ENCODE measurements at places on chromosomes 2 and 18.

DNA sequence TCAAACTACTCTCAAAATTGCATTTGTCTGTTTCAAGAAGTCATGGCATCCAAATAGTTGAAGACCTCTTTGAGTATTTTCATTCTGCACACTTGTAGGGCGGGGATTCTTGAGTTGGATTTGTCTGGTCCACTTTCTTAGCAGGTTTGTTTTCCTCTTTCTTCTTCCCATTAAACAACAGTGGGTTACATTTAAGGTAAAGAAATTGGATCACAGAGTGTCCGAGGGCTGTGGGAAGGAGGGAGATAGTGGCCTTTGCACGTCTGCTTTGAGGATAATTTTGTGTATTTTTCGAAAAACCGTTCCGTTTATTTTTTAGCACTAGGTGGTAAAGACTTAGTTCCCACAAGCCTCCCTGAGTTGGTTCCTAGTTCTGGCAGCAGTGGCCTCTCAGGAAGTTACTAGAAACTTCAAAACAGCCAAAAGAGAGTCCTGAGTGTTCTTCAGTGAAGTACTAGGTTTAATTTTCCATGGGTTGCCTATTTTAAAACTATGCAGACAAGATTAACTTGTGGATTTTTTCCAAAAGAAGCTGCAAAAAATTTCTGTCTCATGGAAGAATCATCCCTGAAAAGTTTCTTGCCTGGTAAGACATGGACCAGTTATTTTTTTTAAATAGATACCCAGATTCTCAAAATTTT lies 107.9 kb downstream of the CDC42EP3 start:
- DNase-seq = no peak

- DNase-seq = no peak
Observed at GRCh38 chr2:229141424-229142025, 129.6 kb downstream of the PID1 start.

DNA sequence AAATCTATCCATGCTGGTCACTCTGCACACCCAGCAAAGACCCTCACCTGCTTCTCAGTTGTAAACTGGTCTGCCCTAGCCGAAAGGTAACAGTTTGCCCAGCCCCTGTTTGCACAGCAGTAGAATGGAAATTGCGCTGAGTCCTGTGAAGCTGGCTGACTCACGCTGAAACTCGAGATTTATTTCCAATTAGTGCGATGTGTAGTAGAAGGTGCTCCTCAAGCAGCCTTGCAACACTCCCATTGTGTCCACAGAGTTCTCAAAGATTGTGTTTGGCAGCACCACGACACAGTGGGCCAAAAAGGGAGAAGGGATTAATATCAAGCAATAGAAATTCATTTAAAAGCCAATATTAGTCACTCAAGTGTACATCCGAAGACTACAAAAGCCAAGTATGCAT lies 21.7 kb upstream of the APCDD1 start:
- DNase-seq = no peak

GRCh38 chr2:54204476-54204875 lies 51.6 kb downstream of the TSPYL6 start:
- DNase-seq = no peak

DNA sequence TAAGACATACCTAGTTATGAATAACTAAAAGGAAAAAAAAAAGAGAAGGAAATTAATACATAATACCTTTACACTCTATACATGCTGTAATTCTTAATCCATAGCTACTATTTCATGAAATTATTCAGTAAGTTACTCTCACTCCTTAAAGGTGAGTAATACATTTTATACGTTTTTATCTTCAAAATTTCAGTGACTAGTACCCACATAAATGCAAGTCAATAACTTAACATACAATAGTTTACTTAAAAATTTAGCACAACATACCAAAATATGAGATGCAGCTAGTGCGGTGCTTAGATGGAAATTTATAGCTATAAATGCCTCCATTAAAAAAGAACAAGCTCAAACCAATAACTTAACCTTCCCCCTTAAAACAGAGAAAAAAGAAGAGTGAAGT lies 36.0 kb upstream of the DTNB start:
- DNase-seq = no peak

- DNase-seq = no peak
Observed at GRCh38 chr2:218293715-218294429, 1.6 kb upstream of the TMBIM1 start.

- DNase-seq = no peak
Observed at GRCh38 chr2:31386648-31387047, 27.9 kb downstream of the XDH start.

DNA sequence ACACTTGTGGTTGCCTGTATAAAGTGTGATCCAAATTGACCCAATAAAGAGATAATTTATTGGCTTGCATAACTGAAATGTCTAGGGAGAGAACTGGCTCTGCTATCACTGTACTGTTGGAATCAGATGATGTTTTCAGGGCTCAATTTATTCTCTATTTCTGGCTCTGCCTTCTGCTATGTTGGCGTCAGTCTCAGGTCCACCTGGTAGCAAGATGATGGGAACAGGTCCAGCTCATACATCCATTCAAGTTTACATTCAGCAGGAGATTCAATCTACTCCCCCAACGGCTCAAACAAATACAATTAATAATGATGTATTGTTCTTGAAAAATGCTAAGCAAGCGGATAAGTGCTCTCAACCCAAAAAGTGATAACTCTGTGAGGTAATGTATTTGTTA lies 297.7 kb upstream of the SYT4 start:
- DNase-seq = no peak

DNA sequence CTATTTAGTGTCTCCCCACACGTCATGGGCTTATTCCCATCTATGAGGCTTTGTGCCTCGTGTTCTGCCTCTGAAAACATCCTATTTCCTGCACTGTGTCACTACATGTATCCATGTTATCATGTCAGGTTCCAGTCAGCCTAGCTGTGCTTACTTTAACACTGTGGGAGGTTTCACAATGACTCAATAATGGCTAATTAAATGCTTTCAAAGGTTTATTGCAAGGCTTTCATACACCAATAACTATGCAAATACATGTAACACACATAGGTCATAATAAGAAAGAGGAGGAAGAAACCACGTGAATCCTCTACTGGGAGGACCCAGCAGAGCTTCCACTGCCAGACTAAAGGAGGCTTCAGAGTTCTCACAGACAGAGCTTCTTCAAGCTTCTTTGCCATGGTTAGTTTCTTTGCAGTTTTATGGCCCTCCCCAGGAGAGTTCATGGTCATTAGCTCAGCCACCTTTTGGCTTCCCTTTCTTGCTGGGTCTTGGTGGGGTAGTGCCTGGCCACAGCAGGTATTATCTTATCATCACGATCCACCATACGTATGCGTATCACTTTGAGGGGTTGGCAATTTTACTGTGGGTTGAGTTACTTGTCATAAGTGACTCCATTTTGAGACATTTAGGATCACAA lies 5.1 kb upstream of the COLEC12 start:
- no peak for DNase-seq

GRCh38 chr2:65026704-65027464 lies 29.3 kb upstream of the CEP68 start:
- no peak for DNase-seq

GRCh38 chr2:100262555-100263320 lies 59.6 kb downstream of the LONRF2 start:
- peak; percentile 65 for DNase-seq

DNA sequence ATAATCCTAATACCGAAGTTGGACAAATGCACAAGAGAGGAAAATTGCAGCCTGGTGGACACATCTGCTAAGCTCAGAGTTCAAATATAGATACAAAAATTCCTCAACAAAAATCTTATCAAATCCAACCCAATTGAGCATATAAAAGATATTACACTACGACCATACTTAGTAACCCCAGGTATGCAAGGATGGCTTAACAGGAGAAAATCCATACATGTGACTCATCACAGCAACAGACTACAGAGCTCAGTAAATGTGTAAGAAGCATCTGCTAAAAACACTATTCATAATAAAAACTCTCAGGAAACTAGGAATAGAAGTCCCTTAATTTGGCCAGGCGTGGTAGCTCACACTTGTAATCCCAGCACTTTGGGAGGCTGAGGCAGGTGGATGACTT lies 28.3 kb downstream of the HS6ST1 start:
- DNase-seq = no peak

GRCh38 chr2:160156100-160156499 lies 44.0 kb downstream of the ITGB6 start:
- no peak for DNase-seq

- no peak for DNase-seq
Observed at GRCh38 chr2:175049661-175050060, 44.5 kb upstream of the CHN1 start.

DNA sequence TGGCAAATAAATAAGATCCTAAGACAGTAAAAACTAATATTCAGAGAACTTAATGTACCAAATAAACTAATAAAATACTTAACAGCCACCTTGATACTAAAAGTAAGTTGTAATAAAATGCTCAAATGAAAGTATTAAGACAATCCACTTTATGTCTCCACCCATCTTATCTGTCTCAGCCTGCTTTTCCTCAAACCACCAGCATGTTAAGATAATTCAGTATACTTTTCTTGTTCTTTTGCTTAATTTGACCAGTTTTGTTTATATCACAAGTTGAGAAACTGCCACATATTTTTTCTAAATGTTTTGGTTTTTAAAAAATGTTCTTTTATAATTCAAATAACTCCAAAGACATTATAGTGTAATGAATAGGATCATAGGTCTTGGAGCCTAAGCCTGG lies 142.0 kb downstream of the MBD5 start:
- no peak for DNase-seq

- DNase-seq = no peak
Observed at GRCh38 chr2:240822280-240822847, 2.3 kb upstream of the KIF1A start.

GRCh38 chr18:41886126-41886807 lies 68.8 kb upstream of the PIK3C3 start:
- DNase-seq = no peak

- no peak for DNase-seq
Observed at GRCh38 chr2:209322905-209323512, 100.8 kb upstream of the MAP2 start.

- no peak for DNase-seq
Observed at GRCh38 chr2:161223139-161223732, 63.0 kb downstream of the TANK start.

DNA sequence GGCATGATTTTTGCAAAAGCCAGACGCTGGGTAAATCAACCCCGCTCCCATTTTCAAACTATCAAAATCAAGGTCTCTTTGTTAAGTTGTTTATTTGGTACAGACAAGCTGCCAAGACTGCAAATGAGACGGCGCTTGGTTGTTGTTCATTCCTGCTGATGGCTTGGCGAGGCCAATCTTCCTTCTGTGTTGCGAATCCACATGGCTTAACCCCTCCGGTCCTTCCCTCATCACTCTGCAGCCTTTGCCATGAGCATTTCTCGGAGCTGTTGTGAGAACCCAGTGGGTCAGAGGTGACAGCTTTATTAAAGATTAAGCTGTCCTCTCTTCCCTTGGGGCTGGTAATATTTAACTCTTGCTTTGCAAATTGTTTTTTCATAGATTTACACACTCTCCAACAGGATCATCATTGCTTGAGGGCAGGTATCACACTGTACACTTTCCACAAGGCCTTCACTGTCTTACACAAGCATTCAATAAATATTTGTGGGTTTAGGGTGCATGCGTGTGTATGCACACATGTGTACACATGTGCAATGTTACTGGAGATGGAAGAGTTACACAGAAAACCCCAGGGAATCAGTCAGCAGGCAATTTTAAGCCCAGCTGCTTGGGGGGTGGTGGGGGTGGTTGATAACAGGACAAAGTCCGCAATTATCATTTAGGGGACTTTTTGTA lies 27.8 kb upstream of the KCNF1 start:
- no peak for DNase-seq

All from naive thymus-derived CD4-positive, alpha-beta T cell (primary cell).